ENCODE measurements at places on chromosomes 16 and 17. TPM values are rescaled to one million over a fixed set of nuclear protein-coding genes. Genes with fewer than 3 reads are reported as not detected.
A peak's percentile ranks its signal among the peaks of the same experiment; 100 is the strongest.

KRTAP9-2 gene
- not detected for total RNA-seq

GNGT2 gene
- total RNA-seq: 0.60 TPM

- no peak for DNase-seq
Measured at GRCh38 chr16:89397331-89397861, 93.0 kb downstream of the ANKRD11 start.

DNA sequence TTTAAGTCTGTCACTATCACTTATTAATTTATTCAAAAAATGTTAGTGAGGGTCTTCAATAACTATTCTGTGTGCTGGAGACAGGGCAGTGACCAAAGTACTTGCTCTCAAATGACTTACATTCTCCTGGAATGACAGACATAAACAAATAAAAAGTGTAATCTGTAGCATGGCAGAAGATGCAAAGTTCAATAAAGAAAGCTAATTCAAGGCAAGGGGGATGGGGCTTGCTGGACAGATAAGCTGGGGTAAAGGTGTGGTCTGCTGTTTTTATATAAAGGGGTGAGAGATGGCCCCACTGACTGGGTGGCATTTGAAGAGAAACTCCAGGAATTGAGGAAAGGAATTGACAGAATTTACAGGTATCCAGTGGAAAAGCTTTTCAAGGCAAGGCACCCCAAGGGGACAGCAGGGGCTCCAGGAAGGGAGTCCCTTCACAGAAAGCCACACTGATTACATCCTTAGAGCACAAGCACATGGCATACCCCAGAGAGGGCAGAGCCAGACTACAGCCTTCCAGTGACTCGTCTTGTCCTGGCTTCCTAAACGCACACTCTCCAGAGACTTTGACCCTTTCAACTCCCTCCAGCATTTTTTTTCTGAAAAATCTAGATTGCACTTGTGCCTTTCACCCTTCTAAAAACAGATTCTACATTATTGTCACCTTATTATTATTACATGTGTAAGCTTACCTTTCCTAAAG, 123.7 kb upstream of the HS3ST3A1 start:
- DNase-seq: peak; percentile 76

GRCh38 chr17:1625581-1625980, 3.1 kb downstream of the SLC43A2 start:
- DNase-seq: no peak

GRCh38 chr17:47205419-47205963, 3.7 kb upstream of the MYL4 start:
- DNase-seq: peak; percentile 70

DNA sequence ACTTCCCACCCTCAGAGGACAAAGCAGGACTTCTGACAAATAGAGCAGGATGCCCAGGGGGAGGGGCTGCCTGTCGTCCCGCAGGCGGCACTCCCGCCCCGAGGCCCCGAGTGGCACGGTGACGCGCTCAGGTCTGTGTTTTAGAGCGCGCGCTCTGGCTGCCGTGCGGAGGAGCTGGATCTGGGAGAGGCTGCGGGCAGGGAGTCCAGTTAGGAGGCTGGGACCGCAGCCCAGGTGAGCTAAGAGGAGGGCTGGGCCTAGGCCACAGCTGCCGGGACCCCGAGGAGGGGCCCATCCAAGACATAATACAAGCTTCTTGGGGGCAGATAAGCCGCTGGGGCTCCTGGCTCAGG, 6.4 kb downstream of the DOC2A start:
- no peak for DNase-seq

DNA sequence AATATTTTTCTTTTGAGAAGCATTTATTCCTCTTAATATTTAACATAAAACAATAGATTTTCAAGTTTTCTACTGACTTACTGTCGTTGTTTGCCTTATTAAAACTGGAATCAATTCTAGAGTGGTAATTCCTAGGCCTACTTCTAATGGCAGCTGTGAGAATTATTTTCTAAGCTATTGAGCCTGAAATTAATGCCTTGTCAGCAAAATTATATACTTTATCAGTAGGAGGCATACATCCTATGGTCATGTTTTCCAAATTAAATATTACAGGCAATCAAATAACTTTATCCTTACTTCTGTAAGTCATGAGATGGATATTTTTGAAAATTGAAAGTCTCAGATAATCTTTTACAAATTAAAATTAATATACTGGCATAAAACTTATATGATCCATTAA, 239.1 kb upstream of the CNTNAP4 start:
- DNase-seq: no peak

DNA sequence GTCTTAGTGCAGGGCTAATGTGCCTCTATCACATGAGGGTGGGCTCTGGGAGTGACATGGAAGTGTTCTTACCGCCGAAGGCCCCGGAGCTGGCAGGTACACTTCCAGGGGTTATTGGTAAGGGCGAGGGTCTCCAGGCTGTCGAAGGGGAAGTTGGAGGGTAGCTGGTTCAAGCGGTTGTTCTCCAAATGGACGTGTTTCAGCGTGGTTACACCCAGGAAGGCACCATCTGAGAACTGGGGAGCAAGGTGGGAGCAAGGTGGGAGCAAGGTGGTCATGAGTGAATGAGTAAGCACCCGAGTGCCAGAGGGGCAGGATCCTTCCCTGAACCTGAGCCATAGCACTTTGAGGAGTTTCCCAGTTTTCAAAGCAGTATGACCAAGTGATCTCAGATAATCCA, 3.0 kb downstream of the CHAD start:
- DNase-seq: no peak

DNA sequence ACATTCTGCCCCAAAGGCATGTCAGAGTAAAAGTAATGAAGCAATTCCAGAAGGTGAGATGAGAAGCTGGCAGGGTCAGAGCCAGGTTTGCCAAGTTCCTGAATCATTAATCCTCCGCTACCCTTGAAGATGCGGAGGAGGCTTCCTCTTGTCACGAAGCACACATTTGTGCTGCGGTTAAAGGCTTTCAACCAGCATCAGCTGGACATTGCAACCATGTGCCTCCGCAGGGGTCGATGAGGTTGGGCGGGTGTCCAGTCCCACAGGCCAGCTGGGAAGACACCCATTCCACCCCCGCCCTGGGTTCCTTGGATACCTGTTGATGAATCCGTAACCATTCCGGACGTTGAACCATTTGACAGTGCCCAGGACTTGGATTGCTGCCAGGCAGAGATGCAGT, 1.3 kb downstream of the YBX2 start:
- peak; percentile 78 for DNase-seq

GRCh38 chr16:53775106-53775820, 71.3 kb downstream of the FTO start:
- peak; percentile 22 for DNase-seq

DNA sequence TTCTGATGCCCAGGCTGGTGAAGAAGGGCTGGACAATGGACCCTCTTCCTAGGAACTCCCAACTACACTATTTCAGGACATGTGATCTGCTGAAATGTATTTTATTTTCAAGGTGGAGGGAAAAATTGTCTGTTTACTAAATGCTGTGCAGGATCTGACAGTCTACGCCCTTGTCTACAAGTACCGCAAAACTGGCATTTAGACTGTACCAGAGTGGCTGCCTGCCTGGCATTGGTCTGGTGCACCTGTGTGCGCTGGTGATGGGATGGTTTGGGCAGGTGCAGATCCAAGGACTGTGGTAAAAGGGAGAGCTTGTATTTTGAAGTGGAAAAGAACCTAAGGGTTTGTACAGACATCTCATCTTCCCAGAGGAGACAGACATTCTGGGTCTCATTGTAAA, 79.7 kb downstream of the AIPL1 start:
- no peak for DNase-seq

- DNase-seq: no peak
Measured at GRCh38 chr17:49551221-49552069, 24.2 kb upstream of the NXPH3 start.

DNA sequence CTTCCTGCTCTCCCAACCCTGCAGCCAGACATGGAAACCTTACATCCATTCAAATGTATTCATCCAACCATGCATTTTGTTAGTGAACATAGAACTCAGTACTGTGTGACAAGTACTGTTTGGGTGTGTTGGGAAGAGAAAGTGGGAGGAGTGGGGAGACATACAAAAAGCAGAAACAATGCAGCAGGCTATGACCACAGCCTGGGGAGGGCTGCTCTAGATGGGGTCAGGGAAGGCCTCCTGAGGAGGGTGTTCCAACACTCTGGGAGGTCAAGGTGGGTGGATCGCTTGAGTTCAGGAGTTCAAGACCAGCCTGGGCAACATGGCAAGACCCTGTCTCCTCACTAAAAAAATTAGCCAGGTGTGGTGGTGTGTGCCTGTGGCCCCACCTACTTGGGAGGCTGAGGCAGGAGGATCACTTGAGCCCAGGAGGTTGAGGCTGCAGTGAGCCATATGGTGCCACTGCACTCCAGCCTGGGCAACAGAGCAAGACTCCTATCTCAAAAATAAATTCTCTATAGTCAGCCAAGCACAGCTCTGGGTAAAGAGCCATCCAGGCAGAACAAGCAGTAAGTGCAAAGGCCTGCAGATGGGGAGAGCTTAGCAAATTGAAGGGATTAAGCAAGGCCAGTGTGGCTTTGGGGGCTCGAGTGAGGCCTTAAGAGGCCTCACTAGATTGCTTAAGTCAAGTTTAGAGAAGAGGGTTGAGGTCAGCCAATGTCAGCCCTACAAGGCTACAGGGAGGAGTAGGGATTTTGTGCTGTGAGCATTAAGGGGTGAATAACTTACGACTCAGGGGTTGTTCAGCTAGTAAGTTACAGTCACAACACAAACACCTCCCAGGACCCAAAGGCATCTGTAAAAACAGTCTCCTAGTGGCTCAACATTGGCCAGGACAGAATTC, 5.5 kb downstream of the SLC13A2 start:
- no peak for DNase-seq

- DNase-seq: no peak
Measured at GRCh38 chr17:72446525-72447250, 325.9 kb downstream of the SOX9 start.

GRCh38 chr16:65543781-65544740, 422.2 kb upstream of the CDH11 start:
- no peak for DNase-seq

DNA sequence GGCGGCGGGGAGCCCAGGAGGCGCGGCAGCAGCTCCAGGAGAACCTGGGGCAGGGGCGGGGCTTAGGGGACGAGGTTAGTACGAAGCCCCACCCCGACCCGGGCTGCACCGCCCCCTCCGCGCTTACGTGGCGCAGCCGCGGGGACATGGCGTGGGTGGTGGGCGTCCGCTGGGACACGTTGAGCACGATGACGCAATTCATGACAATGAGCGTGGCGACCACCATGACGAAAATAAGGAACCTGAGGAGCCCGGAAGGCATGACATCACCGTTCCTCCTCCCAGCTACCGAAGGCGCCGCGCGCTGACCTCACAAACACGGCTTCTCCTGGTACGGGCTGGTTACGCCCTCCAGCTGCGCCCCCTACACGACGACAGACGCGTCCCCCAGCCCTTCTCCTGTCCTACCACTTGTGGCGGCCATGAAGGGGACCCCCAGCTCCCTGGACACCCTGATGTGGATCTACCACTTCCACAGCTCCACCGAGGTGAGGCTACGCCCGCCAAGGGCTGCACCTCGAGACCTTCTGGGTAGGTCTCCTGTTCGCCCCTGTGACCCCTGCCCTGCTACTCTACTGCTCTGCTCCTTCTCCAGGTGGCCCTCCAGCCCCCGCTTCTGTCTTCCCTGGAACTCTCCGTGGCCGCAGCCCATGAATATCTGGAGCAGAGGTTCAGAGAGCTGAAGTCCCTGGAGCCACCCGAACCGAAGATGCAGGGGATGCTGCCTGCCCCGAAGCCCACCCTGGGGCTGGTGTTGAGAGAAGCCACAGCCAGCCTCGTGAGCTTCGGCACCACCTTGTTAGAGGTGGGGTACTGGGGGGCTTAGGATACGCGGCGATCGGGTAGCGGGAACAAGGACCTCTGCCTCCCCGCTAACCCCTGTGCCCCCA, at the start of gene C17orf107:
TSS of gene C17orf107 (plus strand) at position 196 of the 890 bp plus-strand sequence. CDS start at position 423, 227 bp downstream.
- no peak for DNase-seq

DNA sequence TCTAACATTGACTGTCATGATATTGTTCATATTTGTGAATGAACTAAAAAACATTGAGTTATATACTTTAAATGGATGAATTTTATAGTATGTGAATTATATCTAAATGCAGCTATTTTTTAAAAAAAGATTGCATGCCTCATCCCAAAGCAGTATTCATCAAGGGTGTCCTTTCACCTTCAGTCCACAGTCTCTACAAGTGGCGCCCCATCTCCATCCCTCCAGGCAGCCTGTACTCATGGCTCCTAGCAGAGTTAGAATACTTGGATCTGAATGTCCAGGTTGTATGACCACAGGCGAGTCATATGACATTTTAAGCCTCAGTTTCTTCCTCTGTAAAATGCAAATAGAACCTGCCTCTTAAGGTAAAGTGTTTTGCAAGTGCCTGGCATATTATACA, 69.8 kb downstream of the TMEM100 start:
- no peak for DNase-seq

GRCh38 chr16:87366288-87366687, 17.3 kb downstream of the FBXO31 start:
- no peak for DNase-seq

GRCh38 chr17:42678951-42679491, 2.2 kb upstream of the PLEKHH3 start:
- DNase-seq: peak; percentile 53

DNA sequence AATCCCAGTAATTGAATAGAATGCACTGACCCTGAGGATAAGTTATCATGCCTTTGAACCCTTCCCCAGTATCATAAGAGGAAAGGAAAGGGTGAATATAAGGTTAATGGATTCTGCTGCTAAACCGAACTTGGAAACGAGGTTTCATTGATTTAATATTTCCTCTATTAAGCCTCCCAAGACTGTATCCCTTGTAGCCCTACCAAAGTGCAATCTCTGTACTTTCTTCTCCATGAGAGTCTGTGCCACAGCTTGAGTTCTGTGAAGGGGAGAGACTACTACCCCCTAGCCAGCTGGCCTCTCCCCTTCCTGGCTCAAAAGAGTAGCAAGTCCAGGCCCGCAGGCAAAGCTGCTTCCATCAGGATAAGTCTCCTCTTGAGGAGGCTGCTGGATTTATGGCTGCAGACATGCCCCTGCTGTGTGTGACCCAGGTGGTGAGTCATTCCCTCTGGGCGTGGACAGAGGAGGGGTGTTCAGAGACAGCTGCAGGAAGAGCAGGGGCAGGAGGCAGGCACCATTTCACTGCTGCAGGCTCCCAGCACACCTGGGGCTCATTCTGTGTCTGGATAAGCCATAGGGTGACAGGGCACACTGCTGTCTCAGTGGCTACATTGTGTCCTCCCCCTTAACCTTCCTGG, 58.4 kb downstream of the TOM1L2 start:
- DNase-seq: peak; percentile 97

DNA sequence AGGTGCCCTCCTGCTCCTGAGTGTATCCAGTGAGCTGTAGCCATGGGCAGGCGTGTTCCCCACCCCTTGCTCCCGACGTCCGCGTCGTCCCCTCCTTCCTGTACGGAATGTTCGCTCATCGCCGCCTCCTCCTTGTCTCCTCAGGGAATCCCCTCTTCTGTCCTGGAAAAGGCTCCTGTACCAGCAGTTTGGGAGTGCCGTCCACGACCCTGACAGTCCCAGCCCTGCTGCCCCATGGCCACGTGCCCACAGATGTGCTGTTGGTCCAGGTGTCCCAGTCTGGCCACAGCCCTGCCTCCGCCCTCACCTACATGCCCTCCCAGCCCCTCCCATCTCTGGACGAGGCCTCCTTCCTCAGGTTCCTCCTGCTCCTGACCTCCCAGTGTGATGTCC, 30.2 kb downstream of the OR1D5 start:
- DNase-seq: no peak
